AG04450 (cell line): ENCODE measurements at places on chromosomes 1 and 21. TPM values are rescaled to one million over a fixed set of nuclear protein-coding genes. Genes with fewer than 3 reads are reported as not detected.

The TFAP2E gene
- 0.05 and 0.06 TPM in 2 replicates for polyA plus RNA-seq

The HRNR gene
- polyA plus RNA-seq, result not detected in 2 replicates

The GPA33 gene
- polyA plus RNA-seq, result not detected in 2 replicates

The LRRC3 gene
- polyA plus RNA-seq, result 0.10 and 0.14 TPM in 2 replicates

The RCSD1 gene
- polyA plus RNA-seq, result not detected in 2 replicates

The LAMTOR2 gene
- polyA plus RNA-seq, result 42.4 and 60.4 TPM in 2 replicates

The PLPPR4 gene
- 4.5 and 5.9 TPM in 2 replicates for polyA plus RNA-seq

The DCST1 gene
- polyA plus RNA-seq, result not detected in 2 replicates

The SEMA6C gene
- polyA plus RNA-seq, result 1.3 and 1.8 TPM in 2 replicates

The SHCBP1L gene
- not detected in 2 replicates for polyA plus RNA-seq

The OR6N1 gene
- polyA plus RNA-seq, result not detected in 2 replicates

The MARK1 gene
- polyA plus RNA-seq, result not detected in 2 replicates

The KRTAP13-2 gene
- not detected in 2 replicates for polyA plus RNA-seq

The ODF2L gene
- polyA plus RNA-seq, result 14.6 and 25.6 TPM in 2 replicates

The SYPL2 gene
- 0.26 and 0.40 TPM in 2 replicates for polyA plus RNA-seq

The DUSP12 gene
- polyA plus RNA-seq, result 34.9 and 41.1 TPM in 2 replicates

The CYP4B1 gene
- polyA plus RNA-seq, result not detected in 2 replicates

The XCL1 gene
- not detected in 2 replicates for polyA plus RNA-seq

The FAM151A gene
- polyA plus RNA-seq, result not detected in 2 replicates

The ROR1 gene
- polyA plus RNA-seq, result 7.1 and 7.3 TPM in 2 replicates

The CD5L gene
- polyA plus RNA-seq, result not detected in 2 replicates

The CFHR4 gene
- polyA plus RNA-seq, result not detected in 2 replicates

The MEX3A gene
- polyA plus RNA-seq, result 11.8 and 14.6 TPM in 2 replicates

The BGLAP gene
- polyA plus RNA-seq, result 0.12 and 0.45 TPM in 2 replicates

The CA6 gene
- not detected in 2 replicates for polyA plus RNA-seq

The VAV3 gene
- polyA plus RNA-seq, result 0.02 TPM in 1 of 2 replicates, not detected in the other

The SYT14 gene
- 3.7 and 4.8 TPM in 2 replicates for polyA plus RNA-seq

The OR2L2 gene
- polyA plus RNA-seq, result not detected in 2 replicates

The FAM20B gene
- polyA plus RNA-seq, result 25.0 and 29.3 TPM in 2 replicates

The B3GALT2 gene
- 5.7 and 8.0 TPM in 2 replicates for polyA plus RNA-seq

The S100A14 gene
- 0.09 TPM in 1 of 2 replicates, not detected in the other for polyA plus RNA-seq

The FCGR1A gene
- not detected in 2 replicates for polyA plus RNA-seq

The RGL1 gene
- polyA plus RNA-seq, result 10.1 and 11.1 TPM in 2 replicates

The ITGB2 gene
- 0.04 TPM in 1 of 2 replicates, not detected in the other for polyA plus RNA-seq

The TRIM67 gene
- polyA plus RNA-seq, result not detected in 2 replicates

The HJV gene
- polyA plus RNA-seq, result not detected in 2 replicates

The FALEC gene
- polyA plus RNA-seq, result not detected in 2 replicates

The S100A12 gene
- not detected in 2 replicates for polyA plus RNA-seq

The CCDC185 gene
- not detected in 2 replicates for polyA plus RNA-seq

The TINAGL1 gene
- polyA plus RNA-seq, result 0.32 and 0.36 TPM in 2 replicates

The SH2D2A gene
- polyA plus RNA-seq, result 0.09 TPM in 1 of 2 replicates, not detected in the other

The AMPD1 gene
- polyA plus RNA-seq, result not detected in 2 replicates

The CDC42SE1 gene
- 66.3 and 70.3 TPM in 2 replicates for polyA plus RNA-seq

The SELP gene
- polyA plus RNA-seq, result not detected in 2 replicates

The PHF13 gene
- 11.1 and 11.6 TPM in 2 replicates for polyA plus RNA-seq
